8988T (cell line): ENCODE measurements at places on chromosomes 3 and 15.

DNA sequence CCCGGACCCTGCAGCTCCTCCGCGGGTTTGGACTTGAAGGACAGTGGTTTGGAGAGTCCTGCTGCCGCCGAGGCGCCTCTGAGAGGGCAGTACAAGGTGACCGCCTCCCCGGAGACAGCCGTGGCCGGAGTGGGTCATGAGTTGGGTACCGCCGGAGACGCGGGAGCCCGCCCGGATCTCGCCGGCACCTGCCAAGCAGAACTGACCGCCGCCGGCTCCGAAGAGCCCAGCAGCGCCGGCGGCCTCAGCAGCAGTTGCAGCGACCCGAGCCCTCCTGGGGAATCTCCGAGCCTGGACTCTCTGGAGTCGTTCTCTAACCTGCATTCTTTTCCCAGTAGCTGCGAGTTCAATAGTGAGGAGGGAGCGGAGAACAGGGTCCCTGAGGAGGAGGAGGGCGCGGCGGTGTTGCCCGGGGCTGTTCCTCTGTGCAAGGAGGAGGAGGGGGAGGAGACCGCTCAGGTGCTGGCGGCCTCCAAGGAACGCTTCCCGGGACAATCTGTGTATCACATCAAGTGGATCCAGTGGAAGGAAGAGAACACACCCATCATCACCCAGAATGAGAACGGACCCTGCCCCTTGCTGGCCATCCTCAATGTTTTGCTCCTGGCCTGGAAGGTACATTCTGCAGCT is 634 bp downstream of the MINDY2 start:
- no peak for DNase-seq

DNA sequence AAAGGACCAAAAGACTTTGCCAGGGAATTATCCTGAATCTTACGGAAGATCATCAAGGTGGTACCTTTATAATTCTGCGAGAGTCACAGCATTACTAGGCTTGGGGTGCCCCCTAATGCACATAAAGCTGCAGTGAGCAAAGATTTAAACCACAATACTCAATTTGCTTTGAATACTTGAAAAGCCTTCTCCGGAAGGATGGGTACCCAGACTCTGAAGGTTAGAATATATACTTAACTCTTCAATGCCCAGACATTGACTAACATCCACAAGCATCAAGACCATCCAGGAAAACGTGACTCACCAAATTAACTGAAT is 117.8 kb upstream of the KCNH8 start:
- no peak for DNase-seq

GRCh38 chr3:21417991-21418390 is 333.0 kb downstream of the ZNF385D start:
- no peak for DNase-seq

GRCh38 chr3:99388780-99389179 is 249.6 kb upstream of the COL8A1 start:
- no peak for DNase-seq

DNA sequence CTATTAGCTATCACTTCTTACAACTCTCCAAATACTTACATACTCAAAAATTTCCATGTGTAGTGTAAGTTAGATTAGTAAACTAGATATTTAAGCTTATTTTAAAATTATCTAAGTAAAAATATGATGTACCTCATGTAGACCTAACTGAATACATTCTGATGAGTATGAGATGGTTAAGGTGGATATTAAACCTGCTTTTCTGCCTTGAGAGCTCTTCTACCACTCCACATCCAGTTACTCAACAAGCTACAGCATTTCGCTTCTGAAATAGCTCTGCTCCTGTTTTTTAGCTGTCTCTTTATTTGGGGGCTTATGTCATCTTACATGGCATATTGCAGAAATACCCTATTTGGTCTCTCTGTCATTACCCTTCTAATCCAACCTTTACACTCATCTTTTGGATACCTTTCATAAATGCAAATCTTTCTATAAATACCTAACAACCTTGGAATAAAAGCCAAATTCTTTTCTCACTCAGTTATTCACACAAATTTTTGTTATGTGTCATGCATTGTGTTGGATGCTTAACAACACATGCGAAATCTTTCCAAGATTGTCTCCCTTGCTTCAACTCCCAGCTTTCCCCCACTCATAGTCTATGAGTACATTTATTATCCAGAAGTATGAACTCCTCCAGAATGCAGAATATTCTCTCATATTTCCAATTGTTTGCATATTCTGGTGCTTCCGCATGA is 92.0 kb downstream of the ALCAM start:
- no peak for DNase-seq
